SK-N-MC (cell line): ENCODE measurements at places on chromosomes 13 and 19.

- no peak for DNase-seq
Measured at GRCh38 chr19:44576843-44577565, 36.4 kb upstream of the IGSF23 start.

DNA sequence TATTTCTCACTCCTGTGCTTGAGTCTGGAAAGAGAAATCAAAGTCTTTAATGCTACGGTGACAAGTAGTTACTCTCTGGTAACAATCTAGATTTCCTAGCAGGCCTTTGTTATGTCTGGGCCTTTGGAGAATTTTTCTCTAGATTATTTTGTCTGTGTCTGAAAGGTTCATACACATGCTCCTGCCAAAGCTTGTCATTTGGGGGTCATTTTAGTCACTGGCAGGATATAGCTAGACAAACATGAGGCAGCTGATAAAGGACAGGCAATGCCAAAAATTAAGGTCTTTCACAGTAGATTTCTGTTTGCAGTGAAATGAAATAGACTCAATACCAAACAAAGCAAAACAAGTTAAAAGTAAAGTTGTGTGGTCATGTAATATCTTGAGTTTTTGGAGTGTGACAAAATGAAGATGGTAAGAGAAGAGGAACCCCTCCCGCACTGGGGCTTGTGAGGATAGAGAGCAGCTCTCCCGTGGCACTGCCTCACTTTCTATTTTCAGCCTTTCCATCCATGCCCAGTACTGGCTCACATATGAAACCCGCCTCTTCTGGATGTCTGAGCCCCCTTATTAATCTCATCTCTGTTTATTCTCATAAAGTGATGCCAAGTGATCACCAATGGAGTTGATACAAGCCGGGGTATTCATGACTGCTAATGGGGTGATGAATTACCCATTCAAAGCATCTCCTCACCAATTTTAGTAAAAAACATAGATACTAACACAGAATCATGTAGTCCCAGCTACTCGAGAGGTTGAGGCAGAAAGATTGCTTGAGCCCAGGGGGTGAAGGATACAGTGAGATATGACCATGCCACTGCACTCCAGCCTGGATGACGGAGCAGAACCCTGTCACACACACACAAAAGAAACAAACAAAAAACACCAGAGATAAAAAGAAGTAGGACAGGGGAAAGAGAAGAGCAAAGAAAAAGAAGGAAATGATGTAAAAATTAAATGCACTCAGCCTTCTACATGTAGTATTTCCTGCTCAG lies 389.3 kb downstream of the FGF14 start:
- DNase-seq: no peak

DNA sequence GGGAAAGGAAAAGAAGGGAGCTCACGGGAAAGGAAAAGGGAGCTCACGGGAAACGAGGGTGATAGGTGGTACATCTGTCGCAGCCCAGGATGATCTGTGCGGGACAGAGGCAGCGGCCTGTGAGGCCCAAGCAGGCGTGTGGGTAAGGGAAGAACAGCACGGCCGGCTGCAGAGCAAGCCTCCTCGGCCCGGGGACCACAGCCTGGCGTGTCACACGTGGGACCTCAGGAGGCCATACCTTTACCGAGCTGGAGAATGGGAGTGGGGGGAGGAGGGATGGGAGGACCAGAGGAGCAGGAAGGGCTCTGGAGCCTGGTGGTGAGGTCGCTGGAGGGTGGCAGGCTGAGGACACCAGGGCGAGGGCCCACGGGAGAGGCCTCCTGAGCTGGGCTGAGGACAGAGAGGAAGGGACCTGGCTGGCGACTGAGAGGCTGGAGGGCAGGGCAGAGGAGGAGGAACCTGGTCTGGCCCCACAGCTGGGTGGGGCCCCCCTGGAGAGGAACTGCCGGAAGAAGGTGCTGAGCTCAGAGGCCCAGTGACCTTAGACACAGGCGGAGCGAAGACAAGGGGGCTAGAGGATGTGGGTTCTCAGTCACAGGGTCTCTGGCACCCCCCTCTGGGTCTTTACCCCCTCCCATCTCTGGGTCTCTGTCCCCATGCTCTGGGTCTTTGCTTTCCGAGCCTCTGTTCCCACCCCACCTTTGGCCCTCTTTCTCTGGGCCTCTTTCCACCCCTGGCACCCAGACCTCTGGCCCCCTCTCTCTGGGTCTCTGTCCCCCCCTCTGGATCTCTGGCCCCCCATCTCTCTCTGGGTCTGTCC lies 2.9 kb upstream of the FTL start:
- DNase-seq: no peak

DNA sequence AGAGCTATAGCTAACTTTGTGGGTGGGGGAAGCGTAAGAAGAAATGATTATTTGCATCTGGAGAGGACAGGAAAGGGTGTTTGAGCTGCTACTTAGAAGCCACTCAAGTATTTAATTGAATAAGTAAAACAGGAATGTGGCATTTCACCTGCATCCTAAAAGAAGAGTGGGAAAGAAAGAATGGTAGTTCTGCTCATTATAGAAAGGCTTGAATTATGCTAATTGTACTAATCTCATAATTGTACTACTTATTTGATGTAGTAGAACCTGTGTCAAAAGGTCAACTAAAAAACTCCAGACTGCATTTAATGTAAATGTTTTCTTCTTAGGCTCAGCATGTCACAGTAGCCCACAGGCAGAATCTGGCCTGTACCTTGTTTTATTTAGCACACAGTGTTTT lies 113.6 kb downstream of the RNF17 start:
- DNase-seq: no peak

GRCh38 chr13:65964672-65965071 lies 1265.5 kb downstream of the PCDH9 start:
- no peak for DNase-seq

GRCh38 chr19:47779524-47780214 lies 1.2 kb downstream of the SELENOW start:
- no peak for DNase-seq
